ENCODE measurements at places on chromosomes 6 and 20.

DNA sequence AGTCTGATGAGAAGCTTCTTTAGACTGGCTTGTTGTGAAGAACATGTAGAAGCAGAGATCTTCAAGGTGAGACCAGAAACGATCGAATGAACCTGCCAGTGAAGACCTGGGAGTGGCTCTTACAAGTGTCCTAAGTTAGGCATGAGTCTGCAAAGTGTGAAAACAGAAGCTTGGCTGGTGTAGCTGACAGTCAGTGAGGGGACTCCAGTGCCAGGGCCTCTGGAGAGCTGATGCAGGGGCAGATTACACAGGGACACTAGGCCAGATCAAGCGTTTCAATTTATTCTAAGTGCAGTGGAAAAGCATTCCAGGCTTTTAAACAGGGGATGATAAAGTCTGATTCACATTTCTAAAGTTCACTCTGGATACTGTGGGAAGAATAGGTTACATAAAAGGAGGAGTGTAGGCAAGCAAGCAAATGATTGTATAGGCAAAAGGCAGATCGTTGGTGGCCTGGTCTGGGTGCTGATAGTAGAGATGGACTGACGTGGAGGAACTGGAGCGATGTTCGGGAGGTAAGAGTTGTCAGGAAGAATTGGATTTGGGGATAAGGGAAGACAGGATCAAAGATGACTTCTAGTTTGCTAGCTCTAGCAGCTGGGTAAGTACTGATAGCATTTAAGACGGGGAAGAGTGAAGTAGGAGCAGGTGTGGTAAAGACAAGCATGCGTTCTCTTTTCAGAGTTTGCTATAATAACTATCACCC, 133.5 kb downstream of the MAN1A1 start:
- no peak for DNase-seq

DNA sequence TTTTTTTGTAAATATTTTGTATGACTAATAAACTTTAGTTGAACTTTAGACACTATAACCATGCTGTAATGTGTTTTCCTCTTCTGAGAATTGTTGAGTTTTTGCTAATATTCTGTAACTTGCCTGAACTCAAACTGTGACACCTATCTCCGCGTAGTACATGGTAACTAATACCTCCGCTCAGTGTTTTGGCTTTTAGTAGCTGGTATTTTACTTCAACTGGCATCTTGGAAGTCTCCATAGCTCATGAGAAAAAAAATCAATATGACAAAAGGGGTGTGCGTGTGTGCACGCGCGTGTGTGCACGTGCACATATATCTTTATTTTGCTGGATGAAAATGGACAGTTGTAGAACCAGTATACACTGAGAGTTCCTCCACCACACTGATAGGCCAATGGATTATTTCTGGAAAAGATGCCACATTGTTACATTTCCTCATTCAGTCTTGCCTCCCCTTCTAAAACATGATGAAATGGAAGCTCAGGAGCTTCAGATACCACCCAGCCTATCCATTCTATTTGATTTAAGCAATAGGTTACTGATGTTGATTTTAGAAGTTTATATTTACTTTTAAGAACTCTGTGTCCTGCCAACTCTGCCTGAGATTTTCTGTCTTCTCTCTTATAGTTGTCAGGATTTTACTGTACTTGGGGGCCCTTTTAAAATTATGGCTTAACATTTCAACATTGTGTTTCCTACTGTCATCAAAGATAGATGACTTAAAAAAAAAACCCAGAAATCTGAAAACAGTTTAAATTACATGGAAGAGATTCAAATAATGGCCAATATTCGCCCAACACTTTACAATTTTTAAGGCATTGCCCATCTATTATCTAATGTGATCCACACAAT, 16.3 kb upstream of the ADGRG6 start:
- no peak for DNase-seq

GRCh38 chr6:25816252-25816651, 15.6 kb downstream of the SLC17A1 start:
- DNase-seq: no peak

DNA sequence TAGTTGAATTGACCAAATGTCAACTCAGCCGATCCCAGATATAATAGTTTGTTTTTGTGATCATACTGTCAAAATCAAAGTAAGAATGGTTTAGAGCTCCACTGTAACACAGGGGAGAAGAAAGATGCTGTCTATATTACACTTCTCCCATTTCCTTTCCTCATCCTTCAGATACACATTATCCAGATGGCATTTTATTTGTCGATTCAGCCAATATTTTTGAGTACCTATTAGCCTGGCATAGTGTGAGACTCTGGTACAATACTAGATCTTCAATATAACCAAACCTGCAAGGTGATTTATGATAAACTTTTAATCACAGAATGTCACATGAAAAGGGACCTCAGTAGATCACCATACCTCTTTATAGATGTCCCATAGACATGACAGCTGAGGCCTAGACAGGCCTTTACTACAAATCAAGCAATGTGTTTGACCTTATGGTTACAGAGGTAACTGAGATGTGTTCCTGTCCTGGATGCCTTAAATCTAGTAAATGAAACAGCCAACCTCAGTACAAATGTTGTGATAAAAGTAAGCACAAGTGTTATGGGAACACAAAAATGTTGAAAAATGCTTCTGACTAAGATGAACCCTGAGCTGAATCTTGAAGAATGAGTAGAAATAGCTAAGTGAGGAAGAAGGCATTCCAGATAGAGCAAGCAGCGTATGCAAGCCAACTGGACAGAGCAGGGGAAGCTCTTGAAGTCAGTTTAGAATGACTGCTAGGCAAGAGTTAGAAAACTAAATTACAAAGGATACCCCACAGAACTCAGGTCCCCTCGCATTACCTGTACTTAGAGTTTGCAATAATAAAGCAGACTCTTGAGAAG, 1.9 kb downstream of the FBXO9 start:
- DNase-seq: no peak

DNA sequence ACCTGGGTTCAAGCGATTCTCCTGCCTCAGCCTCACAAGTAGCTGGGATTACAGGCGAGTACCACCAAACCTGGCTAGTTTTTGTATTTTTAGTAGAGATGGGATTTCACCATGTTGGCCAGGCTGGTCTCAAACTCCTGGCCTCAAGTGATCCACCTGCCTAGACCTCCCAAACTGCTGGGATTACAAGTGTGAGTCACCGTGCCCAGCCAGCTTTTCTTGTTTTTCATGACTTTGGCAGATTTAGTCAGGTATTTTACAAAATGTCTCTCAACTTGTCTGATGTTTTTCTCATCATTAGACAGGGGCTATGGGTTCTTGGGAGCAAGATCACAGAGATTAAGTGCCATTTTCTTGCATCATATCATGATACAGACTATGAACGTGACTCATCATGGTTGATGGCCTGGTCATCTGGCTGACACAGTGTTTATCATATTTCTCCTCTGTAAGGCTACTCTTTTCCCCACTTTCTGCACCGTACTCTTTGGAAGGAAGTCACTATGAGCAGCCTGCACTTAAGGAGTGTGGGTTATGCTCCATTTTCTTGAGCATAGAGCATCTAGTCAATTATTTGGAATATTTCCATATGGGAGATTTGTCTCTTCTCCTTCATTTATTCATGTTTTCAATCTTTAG, 67.8 kb downstream of the RNF182 start:
- DNase-seq: no peak

DNA sequence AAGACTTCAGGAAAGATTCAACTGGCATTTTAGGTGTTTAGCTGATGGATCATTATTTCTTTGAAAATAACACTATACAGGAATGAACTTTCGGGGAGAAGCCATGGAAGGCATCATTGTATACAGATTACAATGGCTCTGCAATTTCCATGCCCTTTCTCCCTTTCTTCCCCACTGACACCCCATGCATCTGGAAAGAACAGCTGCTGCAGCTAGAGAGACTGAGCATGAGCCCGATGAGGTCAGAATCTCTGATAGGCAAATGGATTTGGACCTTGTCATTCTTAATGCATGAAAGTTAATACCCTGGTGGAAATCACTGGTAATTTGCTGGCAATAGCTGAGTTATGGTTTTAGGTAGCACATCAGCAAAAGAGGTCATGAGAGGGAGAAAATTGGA, 54.8 kb downstream of the BTBD3 start:
- no peak for DNase-seq

DNA sequence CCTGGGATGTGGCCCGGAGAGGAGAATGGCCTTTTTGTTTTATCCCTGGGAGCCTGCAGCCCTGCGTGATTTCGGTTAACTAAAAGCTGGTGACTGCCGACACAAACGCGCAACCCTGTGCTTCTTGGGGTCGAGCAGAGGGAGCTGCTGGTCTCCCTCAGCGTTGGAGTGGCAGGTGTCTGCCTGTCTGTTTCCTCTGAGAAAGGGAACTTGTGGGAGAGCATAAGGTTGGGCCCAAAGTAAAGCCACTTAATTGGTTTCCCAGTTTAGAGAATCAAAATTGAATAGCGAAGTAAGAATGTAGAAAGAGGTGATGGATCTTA, 500 bp downstream of the LTV1 start:
- DNase-seq: no peak

DNA sequence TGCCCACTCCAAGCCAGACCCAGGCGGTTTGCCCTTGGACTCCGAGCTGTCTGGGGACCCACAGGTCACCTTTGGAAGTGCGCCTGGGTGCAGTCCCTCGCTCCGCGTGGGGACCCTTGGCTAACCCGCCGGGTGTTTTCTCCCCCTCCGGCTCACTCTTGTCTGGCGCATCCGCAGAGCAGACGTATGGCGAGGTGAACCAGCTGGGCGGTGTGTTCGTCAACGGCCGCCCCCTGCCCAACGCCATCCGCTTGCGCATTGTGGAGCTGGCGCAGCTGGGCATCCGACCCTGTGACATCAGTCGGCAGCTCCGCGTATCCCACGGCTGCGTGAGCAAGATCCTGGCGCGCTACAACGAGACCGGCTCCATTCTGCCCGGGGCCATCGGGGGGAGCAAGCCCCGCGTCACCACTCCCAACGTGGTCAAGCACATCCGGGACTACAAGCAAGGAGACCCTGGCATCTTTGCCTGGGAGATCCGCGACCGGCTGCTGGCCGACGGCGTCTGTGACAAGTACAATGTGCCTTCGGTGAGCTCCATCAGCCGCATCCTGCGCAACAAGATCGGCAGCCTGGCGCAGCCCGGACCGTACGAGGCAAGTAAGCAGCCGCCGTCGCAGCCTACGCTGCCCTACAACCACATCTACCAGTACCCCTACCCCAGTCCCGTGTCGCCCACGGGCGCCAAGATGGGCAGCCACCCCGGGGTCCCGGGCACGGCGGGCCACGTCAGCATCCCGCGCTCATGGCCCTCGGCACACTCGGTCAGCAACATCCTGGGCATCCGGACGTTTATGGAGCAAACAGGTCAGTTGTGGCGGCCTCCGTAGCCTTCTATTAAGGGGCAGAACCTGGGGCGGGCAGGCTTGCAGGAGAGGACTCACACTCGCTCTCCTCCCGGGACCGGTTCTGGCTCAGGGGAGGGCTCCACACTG, 1.1 kb downstream of the PAX1 start:
- no peak for DNase-seq

DNA sequence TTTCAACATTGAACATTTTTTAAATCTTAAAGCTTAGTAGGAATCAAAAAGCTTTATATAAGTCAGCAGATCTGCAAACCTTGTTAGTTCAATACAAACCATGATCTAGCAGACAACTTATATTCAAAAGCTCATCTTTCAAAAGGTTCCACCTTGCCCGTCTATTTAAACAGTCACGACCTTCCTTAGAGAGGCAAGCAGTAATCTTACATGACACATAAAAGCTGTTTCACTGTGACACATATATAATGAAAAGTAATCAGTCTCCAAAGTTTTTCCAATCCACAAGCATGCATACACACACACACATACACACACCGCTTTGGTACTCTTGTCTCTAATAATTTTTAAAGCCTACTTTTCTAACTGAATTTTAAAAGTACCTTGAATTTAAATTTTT, 12.9 kb downstream of the SOD2 start:
- DNase-seq: no peak

- no peak for DNase-seq
Observed at GRCh38 chr6:109787312-109787711, 96.2 kb downstream of the FIG4 start.

- DNase-seq: no peak
Observed at GRCh38 chr20:50992733-50993457, 30.0 kb downstream of the KCNG1 start.

GRCh38 chr6:135084001-135084915, 29.6 kb upstream of the HBS1L start:
- no peak for DNase-seq

- DNase-seq: no peak
Observed at GRCh38 chr6:169807699-169808607, 56.5 kb downstream of the ERMARD start.

DNA sequence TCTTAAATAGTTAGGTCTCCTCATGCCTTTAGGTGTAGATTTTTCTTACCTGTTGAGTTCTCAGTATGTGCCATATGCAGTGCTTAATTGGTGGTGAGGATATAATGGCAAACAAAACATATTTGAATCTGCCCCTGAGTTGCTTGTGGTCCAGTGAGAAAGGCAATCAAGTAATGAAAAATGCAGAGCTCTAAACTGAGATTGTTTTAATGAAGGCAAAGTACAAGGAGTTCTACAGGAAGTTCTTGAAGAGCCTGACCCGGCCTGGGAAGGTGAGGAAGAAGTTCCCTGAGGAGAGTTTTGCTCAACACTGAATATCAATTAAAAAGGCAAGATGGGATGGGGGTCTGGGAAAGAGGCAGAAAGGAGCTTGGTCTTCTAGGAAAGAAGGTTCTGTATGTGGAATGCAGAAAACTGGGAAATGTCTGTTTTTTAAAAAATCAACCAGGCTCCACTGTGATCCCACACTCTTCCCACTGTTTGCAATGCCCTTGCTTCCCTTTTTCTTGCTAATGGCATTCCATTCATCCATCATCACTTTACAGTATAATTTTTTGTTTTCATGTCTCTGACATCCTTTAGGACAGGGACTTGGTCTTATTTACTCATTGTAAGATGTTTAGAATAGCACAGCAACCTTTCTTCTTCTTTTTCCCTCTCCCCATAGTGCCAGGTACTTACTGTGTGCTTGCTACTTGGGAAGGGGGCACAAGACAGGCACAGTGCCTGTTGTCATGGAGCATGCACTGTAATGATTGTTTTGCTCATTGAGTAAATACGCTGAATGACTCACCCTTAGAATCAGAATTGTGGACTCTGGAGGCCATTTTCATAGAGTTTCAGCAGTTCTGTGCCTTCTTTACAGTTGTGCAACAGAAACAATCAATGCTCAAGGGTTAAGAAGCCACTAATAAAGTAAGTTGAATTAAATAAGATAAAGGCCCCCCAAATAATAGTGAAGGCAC, 64.3 kb downstream of the ANKS1A start:
- peak; percentile 37 for DNase-seq

DNA sequence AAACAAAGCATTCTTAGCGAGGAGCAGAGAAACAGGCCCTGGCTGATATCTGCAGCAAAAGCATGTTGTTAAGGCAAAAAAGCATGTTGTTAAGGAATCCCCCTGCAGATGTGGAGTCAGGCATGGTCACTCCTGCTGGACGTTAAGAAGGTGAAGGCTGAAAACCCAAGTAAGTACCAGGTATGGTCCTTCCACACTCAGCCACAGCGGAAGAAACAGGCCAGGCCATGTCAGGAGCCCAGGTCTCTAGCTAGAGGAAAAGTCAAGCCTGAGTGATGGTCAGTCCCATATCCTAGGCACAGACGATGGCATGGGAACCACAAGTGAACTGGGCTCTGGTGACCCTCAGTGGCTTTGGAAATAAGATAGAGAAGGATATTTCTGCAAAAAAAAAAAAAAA, 32.5 kb upstream of the MAS1L start:
- no peak for DNase-seq

- no peak for DNase-seq
Observed at GRCh38 chr6:149895048-149895590, 2.8 kb downstream of the RAET1E start.
